Lower lobe of right lung (tissue), 2 donors: ENCODE measurements at places on chromosomes 13 and 19.

- DNase-seq = no peak
Observed at GRCh38 chr13:31119526-31119925, 42.2 kb downstream of the HSPH1 start.

- peak; percentile 91 for DNase-seq
Observed at GRCh38 chr19:8001995-8002849, 3.2 kb downstream of the ELAVL1 start.

DNA sequence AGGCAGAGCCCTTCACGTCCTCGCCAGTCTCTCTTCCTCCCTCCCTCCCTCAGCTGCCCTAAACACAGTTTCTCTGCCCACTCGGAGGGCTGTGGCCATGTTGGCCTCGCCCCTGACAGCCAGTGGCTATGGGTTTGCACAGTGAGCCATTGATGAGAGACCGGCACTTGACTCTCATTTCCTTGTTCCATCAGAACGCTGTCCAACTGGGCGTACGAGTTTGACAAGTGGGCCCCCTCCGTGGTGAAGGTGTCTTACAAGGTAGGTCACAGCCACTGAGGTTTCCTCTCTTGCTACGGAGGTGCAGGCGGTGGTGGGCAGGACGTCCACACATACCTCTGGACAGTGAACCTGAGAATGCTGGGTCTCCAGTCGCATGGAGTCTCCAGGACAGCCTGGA is 57.9 kb downstream of the SMARCA4 start:
- DNase-seq = peak; percentile 76

DNA sequence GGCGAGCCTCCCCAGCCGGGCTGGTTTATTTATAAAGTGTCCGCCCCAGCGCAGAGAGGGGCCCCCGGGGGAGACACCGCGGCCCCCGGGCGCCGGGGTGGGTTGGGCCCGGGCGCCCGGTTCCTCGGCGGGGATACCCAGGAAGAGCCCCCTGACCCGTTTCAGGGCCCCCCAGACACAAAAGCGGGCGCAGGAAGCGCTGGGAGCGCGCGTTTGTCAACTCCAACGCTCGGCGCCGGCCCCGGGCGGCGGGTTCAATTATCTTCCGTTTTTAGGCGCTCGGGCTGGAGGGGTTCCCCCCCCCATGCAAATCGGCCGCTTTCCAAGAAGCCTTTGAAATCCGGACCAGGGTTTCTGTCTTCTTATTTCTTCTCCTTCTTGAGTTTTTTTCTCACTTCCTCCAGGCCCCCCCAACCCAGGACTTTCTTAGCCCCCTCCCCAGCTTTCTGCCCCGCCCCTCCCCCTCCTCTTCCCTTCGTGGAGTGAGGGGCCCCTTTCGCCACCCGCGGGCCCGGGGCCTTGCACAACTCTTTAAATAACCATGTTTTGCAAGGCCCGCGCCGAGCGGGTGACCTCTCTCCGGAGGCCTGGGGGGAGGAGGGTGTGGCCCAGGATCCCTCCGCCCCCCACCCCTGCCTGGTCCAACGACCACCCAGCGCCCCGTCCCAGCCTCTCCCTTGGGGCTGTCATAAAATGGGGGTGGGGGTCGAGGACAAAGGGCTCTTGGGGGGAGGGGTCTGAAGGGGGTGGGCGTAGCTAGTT is 935 bp downstream of the ARID3A start:
- DNase-seq = peak; percentile 90

DNA sequence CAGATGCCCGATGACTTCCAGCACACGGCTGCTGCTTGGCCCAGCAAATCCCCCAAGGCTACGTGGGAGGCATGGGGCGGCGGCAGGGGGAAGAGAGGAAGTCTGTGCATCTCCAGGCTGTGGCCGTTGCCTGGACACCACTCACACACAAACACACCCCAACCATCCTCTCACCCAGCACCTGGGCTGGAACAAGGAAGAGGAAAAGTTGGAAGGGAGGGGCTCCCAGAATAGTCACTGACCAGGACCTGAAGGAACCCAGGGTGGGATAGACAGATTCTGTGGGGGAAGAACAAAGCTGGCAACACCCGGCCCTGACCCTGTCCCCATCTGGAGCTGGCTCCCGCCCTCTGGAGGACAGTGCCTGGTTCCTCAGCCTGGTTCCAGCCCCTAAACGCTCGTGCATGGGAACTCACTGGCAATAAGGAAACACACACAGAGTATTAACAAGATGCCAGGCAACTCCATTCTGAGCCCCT is 11.2 kb downstream of the PPP6R1 start:
- peak; percentile 86 for DNase-seq

- no peak for DNase-seq
Observed at GRCh38 chr13:108213946-108214345, 1.4 kb downstream of the LIG4 start.

GRCh38 chr19:42174958-42175734 is 42.3 kb downstream of the DEDD2 start:
- no peak for DNase-seq

- DNase-seq = no peak
Observed at GRCh38 chr19:39533003-39533512, 406 bp upstream of the EID2B start.

DNA sequence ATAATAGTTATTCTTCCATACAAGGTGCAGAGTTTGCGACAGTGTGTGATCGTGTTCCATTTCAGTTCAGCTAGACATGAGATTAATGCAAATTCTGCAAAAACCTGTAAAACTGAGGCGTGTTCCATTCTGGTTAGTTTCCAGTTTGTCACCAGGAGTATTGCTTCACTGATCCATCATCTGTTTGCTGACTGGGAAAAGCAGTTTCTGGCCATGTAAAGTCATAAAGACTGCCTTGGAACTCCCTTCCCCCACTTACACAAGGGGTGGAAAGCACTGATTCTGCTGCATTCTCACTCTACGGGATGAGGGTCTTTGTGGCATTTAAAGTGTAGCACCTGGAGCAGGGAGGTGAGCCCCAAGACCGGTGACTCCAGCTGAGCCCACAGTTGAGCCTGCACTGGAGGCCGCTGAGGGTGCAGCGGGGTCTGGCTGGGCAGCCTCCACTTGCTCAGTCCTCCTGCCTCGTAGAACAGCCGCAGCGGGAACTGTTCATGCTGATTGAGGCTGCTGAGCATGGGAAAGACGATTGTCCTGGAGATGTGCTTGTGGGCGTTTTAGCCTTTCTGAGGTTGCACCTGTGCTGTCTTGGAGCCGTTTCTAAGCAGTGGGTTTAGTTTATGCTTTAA is 2.0 kb downstream of the ZNF57 start:
- DNase-seq = no peak

DNA sequence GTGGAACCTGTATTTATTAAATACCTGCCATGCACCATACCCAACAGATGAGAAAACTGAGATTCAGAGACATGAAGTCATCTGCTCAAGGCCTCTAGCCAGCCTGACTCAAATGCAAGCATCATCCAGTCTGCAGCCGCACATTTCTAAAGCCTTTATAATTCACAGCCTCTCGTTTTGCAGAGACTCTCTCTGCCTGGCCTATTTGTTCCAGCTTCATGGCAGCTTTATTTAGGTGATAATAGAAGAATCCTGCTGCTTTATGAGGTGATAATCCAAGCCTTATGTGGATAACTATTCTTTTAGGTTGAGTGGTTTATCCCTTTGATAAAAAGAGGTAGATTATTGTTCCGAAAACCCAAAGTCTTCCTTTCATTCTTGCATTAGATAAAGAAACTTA is 58.4 kb downstream of the OXGR1 start:
- DNase-seq = no peak

- no peak for DNase-seq
Observed at GRCh38 chr19:58551577-58552471, 3.1 kb downstream of the CHMP2A start.

- no peak for DNase-seq
Observed at GRCh38 chr13:62356977-62357376, 941.3 kb upstream of the PCDH20 start.

DNA sequence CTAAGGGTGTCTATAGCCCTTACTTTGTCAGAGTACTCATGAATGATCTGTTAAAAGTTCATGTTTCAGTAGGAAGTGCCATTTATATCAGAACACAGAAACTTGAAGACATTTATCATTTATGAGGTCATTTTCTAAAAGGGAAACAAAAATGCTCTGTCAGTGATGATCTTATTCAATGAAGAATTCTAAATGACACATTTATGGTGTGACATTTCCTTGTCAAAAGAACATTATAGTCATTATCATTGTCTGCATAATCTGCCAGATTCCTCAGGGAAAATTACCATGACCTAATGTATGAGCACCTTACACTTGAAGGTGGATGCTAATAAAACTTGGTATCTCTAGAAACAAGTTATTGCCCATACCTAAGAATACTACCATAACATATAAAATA is 853.8 kb upstream of the SLITRK6 start:
- DNase-seq = no peak

DNA sequence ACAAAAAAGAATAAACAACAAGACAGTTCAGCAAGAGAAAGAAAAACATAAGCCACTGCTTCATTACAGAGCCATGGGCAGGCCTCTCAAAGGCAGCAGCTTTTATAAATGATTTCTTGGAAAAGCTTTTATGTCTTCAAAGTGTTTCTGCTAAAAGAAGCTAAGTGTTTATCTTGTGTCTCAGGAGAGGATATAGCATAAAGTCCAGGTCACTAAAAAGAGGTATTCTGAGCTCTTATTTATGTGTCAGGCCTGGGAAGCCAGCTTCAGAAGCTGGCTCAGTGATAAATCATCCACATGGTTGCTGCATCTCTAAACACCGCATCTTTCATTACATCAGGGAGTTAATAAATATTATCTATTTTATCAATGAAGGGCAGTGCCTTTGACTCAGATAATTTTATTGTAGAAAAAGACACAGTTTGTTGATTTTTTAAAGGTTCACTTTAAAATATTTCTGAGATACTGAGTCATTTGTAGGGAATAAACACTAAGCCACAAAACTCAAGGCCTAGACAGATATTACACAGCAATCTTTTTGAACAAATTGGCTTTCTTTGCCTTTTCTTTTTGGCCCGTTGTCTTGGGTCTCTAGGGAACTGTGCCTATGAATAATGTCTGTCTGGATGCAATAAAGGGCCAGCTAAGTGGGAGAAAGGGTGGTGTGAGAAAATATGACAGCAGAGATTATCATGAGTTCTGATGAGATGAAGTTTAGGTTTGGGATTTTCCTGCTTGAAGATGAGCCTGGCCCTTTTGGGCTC is 1086.6 kb downstream of the UQCRFS1 start:
- no peak for DNase-seq

GRCh38 chr13:97544031-97544765 is 110.2 kb downstream of the RAP2A start:
- no peak for DNase-seq

DNA sequence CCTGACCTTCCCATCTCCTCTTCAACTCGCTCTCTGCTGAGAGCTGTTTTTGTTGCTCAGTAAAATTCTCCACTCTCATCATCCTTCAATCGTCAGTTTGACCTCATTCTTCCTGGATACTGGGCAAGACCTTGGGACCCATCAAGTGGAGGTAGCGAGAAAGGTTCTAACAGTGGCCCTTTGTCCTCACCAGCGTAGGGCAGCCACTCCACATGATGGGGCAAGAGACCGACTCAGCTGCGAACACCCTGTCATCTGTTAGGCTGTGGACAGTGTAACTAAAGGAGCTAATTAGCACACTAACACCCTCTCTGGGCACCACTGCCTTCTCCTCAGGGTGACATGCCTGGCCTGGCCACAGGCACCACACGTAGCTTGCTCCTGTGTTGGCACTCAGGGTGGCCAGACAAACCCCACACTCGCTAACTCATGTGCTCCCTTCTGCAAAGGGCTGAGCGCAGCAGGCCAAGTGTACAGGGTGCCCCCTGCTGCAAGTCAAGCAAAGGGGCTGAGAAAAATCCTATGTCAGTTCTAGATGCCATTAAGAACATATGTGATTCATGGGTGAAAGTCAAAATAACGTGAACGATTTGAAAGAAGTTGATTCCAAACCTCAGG is 1216.0 kb downstream of the SLITRK5 start:
- DNase-seq = no peak

- no peak for DNase-seq
Observed at GRCh38 chr13:33331962-33332361, 46.4 kb upstream of the STARD13 start.

GRCh38 chr13:91375116-91375729 is 23.2 kb upstream of the GPC5 start:
- DNase-seq = no peak

- DNase-seq = no peak
Observed at GRCh38 chr13:28058866-28059613, 41.3 kb downstream of the FLT3 start.

GRCh38 chr13:81927347-81927746 is 1586.4 kb upstream of the SPRY2 start:
- DNase-seq = no peak

- no peak for DNase-seq
Observed at GRCh38 chr13:36979361-36980050, 19.6 kb downstream of the ALG5 start.

DNA sequence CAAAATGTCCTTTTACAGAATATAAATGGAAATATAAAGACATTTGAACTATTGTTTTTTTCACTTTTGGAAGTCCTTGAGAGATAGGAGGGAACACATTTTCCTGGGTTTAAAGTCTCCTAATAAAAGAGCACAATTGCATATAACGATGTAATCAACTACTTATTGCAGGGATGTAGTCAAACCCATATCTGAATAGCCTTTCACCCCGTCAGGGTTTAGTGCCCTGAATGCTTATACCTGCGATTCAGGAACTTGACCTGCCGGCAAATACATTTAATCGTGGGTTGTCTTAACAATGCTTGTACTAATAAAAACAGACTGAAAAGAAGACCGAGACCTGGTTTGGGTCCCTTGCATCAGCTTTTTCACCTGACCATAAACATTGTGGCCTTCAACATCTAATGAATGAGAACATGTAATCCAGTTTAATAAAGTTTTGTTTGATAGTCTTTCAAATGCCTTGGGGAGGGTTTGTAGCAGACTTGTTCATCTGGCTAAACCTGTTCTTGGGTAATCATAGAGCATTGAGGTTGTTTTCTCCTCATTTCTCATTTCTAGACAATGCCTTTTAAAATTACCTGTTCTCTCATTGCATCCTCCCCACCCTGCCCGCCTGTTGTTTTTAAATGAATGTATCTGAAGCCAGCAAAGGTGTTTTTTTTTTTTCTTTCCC is 7.0 kb downstream of the KLF5 start:
- no peak for DNase-seq

DNA sequence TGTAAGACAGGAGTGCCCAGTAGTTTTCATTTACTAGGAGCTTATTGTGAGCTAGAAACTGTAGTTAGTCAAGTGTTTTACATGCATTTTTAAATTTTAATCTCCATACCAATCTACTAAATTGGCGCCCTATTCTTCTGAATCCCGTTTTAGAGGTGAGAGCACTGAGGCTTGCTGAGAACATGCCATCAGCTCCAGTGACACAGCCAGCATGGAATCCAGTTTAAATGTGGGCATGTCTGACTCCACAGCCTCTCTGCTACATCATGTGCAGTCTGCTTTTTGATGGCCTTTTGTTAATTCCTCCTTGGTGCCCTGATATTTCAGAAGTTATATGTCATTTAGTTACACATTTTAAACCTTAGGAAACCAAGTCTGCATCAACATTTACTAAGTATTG is 325.4 kb downstream of the DLEU7 start:
- no peak for DNase-seq

GRCh38 chr13:78596399-78596735 is 7.0 kb downstream of the POU4F1 start:
- no peak for DNase-seq

GRCh38 chr19:30649934-30650614 is 277.9 kb downstream of the ZNF536 start:
- DNase-seq = no peak

GRCh38 chr19:51531349-51532315 is at the start of gene SIGLEC6:
SIGLEC6 (minus strand) TSS chr19:51531670; CDS start chr19:51531648, 22 bp downstream.
- DNase-seq = peak; percentile 84
